Stimulated activated CD8-positive, alpha-beta memory T cell treated with anti-CD3 and anti-CD28 coated beads, Interleukin-15, amount 100 ng/mL, for 4 hours (primary cell): ENCODE measurements at places on chromosomes 3 and 15.

DNA sequence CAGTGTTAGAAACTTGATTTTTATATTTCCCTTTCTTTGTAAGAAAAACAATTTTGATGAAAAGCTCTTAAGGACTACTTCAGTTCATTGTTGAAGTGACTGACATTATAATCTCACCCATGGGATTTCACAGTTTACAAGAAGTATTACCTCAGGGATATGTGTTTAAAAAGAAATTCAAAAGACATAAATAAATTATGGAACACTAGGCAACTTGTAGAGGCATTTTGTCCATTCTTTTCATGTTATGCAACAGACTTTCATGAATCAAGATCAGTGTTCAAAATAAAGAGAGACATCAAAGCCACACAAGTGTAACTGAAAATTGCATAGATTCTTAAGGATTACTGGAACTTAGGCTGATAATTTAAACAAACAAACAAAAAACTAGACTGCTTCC lies 196.8 kb upstream of the AGTR1 start:
- DNase-seq = no peak

DNA sequence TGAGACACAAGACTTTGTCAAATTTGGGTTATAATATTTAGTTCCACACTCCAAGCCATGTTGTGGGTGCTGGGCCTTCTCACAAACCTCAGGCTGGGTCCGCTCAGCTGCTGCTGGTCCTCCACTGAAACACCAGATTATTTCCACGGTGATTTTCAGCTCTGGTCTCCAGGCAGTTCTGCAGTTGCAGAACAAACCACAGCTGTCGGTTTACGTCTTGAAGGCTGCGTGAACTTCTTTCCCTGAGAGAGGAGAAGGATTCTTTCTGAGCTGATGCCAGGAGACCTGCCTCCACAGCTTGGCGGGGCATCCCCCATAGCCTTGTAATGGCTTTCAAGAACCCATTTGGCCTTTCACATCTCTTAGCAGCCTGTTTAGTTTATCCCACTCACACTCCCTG lies 16.2 kb downstream of the GALNT15 start:
- DNase-seq = no peak

GRCh38 chr3:19822805-19823204 lies 111.2 kb downstream of the EFHB start:
- DNase-seq = no peak

- no peak for DNase-seq
These were observed 88.3 kb upstream of the CLSTN2 start for GRCh38 chr3:139846729-139847128.

- DNase-seq = no peak
These were observed 116.8 kb upstream of the COL8A1 start for GRCh38 chr3:99521551-99521950.

DNA sequence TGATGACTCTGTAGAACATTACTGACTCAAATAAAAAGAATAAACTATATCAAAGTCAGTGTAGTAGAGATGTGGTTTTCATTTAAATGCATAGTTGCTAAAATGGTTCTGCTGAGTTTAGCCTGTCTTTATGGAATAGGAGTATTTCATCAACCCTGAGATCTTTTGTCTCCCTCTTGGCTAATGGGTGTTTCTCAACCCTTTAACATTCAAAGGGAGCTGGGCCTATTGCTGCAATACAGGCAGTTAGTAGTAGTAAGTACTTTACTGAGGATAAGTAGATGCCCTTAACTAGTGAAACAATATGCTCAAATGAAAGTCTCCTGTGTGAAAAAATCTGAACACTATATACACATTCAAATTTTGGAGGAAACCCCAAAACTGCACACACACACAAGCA lies 184.7 kb upstream of the TTC14 start:
- DNase-seq = no peak

DNA sequence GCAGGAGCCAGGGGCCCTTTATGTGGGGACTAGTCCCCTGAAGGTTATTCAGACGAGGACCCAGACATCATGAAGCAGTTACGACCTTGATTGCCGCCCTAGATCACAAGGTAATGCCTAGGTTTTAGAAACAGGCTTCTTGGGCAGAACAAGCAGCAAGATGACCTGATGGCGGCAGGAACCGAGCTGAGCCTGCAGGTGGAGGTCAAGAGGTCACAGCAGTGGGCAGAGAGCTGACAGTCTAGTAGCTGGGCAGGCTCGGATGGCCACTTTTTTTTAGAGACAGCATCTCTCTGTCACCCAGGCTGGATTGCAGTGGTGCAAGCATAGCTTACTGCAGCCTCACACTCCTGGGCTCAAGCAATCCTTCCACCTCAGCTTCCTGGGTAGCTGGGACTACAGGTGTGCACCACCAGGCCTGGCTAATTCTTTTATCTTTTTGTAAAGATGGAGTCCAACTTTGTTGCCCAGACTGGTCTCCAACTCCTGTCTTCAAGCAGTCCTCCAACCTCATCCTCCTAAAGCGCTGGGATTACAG lies 83.5 kb upstream of the ABHD17C start:
- DNase-seq = no peak

- peak; percentile 87 for DNase-seq
These were observed at the start of gene DPP8 for GRCh38 chr15:65516997-65517865. Gene DPP8 (minus strand): TSS chr15:65517689. CDS start chr15:65512553, 5,136 bp downstream.

- DNase-seq = no peak
These were observed 256.1 kb upstream of the ADAMTS9 start for GRCh38 chr3:64943866-64944265.

DNA sequence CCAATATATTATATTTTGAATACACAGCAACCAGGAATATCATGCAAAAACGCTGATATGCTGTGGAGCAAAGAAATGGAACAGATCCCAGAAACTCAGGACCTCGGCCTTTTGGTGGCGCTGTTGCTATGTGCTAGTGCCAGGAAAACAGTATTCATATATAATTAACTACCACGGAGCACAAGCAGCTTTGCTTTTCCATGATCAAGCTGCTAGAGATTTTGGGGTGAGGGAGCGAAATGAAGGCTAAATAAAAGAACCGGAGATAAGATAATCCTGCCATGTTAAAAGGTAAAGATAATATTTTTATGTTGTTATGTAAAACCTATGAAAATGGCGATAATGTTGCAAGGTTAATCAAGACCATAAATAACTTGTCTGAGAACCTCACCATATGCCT lies 157.7 kb upstream of the FAM3D start:
- no peak for DNase-seq

DNA sequence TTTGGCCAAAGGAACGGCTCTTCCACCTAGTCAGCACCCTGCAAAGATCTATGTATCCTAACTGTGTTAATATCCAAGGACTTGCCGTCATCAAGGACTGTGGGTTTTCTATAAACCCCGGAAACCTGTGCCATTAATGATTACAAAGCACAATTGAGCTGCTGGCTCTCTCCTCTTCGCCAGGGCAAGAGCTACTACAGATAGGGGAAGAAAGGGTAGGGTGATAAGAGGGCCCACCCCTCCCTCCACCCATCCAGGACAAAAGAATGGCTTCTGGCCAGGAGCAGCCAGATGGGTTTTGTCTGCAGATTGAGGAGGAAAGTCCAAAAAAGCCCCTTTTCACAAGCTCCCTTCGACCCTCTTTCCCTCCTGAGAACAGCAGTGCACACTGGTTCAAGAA lies 9.9 kb downstream of the RFT1 start:
- no peak for DNase-seq

GRCh38 chr3:15360788-15361493 lies 28.6 kb upstream of the SH3BP5 start:
- DNase-seq = no peak

DNA sequence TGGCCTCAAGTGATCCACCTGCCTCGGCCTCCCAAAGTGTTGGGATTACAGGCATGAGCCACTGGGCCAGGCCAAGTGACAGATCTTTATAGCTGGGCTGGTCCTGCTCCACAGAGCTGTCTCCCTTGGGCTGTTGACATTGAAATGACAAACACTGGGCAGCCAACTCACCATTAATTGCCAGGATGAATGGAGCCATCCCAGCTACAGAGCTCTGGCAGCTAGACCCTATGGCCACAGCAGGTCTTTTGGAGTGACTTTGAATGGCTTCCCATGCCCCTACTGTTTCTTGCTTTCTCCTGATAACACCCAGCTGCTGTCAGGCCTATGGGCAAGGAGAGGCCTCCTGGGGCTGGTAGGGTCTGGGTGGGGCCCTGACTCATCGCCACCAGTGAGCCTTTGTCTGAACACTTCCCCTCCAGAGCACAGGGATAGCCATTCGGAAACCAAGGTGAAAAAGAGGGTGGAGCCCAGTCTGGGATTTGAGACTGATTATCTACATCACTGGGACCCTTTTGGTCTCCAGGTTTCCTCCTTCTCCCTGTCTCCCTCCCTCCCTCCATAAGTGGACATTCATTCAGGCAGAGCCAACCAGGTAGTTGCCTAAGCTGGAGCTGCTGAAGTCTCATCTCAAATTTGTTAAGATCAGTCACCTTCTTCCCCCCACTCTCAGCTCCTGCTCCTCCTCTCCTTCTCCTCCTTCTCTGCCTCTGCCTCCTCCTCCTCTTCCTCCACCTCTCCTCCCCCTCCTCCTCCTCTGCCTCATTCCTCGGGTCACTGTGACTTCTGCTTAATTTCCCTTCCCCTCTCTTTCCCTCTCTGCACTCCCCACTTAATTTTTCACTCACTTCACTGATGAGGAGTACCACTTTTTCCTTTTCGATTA lies 34.0 kb downstream of the BHLHE40 start:
- DNase-seq = no peak

GRCh38 chr3:3806092-3806491 lies 6.9 kb downstream of the LRRN1 start:
- no peak for DNase-seq

DNA sequence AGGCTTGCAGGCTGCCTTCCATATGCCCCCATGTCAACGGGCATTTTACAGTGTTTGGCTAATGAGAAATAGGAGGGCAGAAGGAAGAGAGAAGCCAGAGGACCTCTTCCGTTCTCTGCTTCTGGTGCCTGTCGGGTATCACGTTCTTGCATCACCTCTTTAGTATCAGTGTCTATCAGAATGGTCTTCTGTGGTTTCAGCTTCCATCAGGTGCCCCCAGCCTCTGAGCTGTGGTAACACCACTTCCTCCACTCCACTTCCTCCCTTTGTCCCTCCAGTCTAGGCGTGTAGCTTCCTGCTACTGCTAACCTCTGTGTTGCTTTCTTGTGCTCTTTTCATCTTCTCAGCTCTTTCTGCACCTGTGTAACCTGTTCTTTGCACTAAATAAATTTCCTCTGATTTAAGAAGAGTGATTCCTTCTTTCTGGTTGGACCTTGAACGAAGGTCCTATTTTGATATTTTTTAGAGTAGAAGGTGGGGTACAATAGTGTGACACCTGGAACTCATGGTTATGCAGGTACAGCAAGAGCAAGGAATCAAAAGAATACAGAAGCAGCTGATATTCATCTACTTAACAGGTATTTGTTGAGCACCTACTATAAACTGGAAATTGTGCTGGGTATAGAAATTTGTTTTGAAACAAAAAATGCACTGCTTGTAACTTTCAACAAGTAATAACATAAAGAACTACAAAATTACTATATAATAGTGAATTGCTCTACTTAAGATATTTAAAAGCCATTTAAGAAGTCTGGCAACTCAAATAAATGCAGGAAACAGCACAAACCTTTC lies 27.4 kb upstream of the FOXB1 start:
- DNase-seq = no peak

DNA sequence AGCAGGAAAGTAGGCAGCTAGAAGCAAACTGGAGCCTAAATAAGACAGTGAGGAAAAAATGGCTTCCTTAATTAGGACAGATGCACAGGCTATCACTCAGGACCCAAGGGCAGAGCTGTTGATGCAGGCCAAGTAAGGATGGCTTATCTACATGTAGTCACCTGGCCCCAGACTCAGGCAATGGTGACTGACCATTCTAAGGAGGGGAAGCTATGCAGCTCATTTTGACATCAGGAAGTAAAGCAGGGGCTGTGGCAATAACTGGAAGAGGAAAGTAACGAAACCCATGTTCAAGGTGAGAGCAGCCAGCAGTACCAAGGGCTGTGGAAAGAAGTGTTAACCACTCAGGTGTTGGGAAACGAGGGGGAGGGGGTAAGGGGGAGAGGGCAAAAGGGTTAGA lies 16.2 kb downstream of the ACAD11 start:
- DNase-seq = no peak

DNA sequence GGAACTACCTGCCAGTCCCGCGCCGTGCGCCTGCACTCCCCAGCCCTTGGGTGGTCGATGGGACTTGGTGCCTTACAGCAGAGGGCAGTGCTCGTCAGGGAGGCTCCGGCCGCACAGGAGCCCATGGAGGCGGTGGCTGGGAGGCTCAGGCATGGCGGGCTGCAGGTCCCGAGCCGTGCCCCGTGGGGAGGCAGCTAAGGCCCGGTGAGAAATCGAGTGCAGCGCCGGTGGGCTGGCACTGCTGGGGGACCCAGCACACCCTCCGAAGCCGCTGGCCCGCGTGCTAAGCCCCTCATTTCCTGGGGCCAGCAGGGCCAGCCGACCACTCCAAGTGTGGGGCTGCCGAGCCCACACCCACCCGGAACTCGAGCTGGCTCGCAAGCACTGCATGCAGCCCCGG lies 580.2 kb downstream of the ZIC1 start:
- no peak for DNase-seq
